ENCODE measurements at places on chromosomes 3 and 15.
A peak's percentile ranks its signal among the peaks of the same experiment; 100 is the strongest.

- DNase-seq: no peak
These were observed 27.1 kb upstream of the LACTB start for GRCh38 chr15:63094495-63094931.

- no peak for DNase-seq
These were observed 160.4 kb upstream of the CGNL1 start for GRCh38 chr15:57215881-57216280.

- no peak for DNase-seq
These were observed 21.3 kb downstream of the EPHB3 start for GRCh38 chr3:184582646-184583577.

DNA sequence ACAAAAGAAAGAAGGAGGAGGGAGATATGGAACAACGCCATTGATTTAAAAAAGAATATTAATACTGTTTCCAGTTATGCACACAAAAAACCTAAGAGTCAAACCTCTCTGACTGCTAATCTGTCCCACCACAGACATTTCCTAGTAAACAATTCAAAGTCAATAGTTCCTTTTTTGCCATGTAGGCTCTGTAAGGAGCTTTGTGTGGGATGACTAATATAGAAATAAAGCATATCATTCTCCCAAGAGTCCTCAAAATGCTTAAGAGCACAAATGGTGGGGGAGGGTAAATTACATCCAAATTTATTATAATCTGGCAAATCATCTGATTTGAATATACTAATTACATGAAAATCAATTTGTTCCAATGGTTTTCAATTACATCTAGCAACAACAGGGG is 155.9 kb upstream of the CNTN4 start:
- no peak for DNase-seq

DNA sequence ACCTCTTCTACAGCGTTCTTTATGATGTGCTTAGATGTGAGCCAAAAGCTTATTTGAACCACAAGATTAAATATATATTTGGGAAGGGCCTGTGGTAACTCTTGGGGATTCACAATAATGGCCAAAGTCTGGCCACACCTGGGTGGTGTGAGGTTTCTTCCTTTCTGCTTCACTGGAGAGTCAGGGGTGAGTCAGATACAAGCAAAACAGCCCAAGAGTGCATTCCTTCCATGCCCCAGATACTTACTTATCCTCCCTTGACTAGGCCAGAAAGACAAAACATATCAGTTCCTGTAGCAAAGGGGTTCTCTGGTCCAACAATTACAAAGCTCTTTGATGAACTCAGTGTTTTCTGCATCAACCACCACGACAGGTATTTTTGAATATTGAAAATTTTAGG is 941 bp downstream of the ZBED2 start:
- no peak for DNase-seq

- peak; percentile 38 for DNase-seq
These were observed 113.8 kb downstream of the PPM1L start for GRCh38 chr3:160869825-160870224.

DNA sequence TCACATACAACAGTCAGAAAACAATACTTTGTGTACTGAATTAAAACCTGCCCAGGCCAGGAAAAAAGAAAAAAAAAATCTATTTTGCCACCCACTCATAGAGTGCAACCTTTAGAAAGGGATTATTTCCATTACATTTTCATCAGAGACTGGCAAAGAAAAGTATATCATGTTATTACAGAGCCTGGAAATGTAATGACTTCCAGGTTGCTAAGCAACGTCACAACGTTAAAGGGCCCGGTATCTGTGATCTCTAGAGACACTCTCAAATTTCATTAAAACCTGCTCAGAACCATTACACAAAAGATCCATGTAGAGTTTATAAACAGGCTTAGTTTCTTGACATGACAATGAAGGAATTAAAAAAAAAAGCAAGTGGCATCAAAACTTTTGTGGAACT is 170.5 kb downstream of the CTNNB1 start:
- DNase-seq: no peak
